Hippocampal formation (tissue), 2 donors: ENCODE measurements at places on chromosomes 12 and 14.
A peak's percentile ranks its signal among the peaks of the same experiment; 100 is the strongest.

DNA sequence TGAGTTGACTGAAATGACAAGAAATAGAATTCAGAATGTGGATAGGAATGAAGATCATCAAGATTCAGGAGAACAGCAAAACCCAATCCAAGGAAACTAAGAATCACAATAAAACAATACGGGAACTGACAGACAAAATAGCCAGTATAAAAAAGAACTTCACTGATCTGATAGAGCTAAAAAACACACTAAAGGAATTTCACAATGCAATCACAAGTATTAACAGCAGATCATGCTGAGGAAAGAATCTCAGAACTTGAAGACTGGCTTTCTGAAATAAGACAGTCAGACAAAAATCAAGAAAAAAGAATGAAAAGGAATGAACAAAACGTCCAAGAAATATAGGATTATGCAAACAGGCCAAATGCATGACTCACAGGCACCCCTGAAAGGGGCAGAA, 15.3 kb upstream of the OR5AU1 start:
- DNase-seq: no peak

- DNase-seq: no peak
These were observed 226.6 kb upstream of the EGLN3 start for GRCh38 chr14:34177466-34177865.

- no peak for DNase-seq
These were observed 723.4 kb upstream of the MDGA2 start for GRCh38 chr14:48398675-48399282.

- no peak for DNase-seq
These were observed 1.8 kb downstream of the DCN start for GRCh38 chr12:91180582-91181395.

DNA sequence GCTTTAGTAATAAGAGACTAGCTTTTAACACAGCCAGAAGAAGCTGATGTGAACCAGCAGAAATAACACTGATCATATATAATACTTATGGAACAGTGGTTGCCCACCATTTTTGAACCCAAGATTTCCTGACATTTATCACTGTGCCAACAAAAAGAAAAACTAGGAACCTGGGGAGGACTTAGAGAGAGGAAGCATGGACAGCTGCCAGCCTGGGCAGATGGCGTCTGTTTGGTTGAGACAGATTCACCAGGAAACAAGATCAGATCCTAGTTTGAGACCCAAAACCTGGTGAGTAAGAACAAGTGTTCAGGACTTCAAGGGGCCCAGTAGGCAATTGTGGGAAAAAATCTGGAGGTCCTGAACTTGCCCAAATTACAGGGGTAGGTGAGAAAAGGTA, 95.3 kb downstream of the BICD1 start:
- DNase-seq: no peak

GRCh38 chr12:43287706-43288383, 264.2 kb downstream of the ADAMTS20 start:
- no peak for DNase-seq

DNA sequence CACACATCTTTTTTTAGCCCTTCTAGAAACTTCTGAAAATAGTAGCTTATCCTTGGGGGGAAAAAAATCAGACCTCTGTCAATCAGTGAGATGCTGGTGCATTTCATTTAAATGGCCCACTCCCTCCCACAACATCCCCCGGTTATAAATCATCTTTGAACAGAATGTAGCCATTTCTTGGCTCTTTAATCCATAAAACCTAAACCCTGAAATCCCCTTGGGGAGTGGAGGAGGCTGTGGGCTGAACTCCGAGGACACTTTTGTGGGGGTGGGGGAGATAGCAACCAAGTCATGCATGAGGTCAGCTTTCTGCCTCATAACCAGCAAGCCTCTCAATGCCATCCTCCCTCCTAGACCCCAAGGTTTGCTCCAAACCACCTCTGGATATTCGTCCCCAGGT, 21.0 kb downstream of the HRK start:
- no peak for DNase-seq

- DNase-seq: no peak
These were observed 14.4 kb downstream of the GALNT16 start for GRCh38 chr14:69274321-69274720.

DNA sequence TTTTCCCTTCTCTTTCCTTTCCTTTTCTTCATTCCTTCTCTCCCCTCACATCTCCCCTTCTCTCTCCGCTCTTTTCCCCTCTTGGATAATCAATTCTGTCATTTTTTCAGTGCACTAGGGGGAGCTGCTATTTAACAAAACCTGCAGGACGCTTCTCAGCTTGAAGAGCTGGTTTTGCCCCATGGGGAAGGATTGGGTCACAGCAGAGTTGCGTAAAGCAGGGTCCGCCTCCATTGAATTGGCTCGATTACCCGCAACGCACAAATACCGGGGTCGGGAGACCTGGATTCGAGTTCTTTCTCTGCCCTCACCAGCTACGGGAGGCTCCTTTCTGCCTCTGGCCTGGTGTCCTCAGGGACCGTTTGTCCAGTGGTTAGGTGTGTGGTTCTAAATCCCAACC, 42.1 kb upstream of the CHGA start:
- DNase-seq: peak; percentile 10

DNA sequence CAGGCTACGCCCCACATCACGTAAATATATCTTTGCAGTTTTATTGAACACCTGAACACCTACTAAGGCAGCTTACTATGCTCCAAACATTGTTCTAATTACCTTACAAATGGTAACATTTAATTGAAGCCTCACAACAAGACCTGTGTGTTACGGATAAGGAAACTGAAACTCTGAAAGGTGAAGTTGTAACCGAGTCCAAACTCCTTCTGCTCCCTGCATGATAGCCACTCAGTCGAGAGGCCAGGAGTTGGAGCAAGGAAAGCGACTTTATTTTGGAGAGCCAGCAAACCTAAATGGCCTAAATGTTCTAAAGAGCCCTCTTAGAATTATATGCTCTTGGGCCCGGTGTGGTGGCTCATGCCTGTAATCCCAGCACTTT, 12.6 kb upstream of the TRPV4 start:
- no peak for DNase-seq

GRCh38 chr12:52508211-52508610, 12.0 kb downstream of the KRT5 start:
- no peak for DNase-seq

GRCh38 chr12:26514364-26514763, 318.6 kb downstream of the ITPR2 start:
- no peak for DNase-seq

DNA sequence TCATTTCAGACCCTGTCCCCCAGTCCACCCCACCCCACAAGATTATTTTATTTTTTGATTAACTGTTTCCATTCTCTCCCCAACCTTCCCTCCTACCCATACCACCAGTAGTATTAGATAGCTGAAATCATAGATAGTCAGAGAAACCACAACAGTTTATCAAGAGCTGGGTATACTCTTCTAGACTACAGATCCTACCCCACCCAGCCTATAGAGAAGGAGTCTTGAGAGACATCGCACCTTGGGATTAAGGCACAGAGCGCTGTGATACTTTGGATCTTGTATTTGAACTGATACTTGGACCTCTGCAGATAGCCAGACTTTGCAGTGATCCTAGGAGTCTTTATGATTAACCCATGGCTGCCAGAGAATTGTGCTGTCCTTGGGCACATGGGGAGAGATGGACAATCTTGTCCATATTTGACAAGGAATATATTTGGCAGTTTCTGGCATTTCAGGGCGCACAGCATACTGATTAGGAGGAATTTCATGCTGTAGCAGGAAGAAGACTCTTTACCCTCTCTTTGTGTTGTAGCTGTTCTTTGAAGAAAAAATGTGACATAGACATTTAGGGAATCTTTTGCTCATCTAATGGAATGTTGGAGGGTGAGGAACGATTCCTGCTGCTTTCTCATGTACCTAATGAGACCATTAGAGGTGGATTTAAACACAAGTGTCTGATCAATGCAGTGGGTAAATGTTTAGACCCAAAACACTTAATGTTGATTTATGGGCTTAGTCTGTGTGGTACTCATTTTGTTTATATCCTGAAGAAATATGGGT, 982 bp downstream of the RBMS2 start:
- no peak for DNase-seq

- no peak for DNase-seq
These were observed 269.2 kb upstream of the DAAM1 start for GRCh38 chr14:58919217-58919616.

DNA sequence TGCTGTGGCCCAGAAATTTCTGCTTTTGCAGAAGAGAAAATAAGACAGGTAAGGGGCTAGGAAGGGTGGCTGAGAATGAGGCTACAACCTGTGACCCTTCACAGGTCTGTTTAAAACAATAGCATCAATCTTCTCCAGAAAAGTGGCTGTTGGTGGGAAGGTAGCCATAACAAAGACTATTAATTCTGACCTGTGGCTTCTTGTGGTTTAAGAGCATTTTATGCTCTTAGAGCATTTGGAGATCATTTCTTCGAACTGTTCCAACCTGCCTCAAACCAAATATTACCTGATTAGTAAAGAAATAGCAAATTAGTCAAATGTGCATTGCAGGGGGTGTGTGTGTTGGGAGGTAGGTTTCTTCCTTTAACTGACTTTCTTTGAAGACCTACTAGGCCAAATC, 15.2 kb upstream of the TCP11L2 start:
- no peak for DNase-seq

- no peak for DNase-seq
These were observed 6.8 kb downstream of the SCYL2 start for GRCh38 chr12:100273782-100274181.

GRCh38 chr12:132610051-132610759, at the start of gene LRCOL1:
TSS of gene LRCOL1 (minus strand) at chr12:132610582. CDS start at chr12:132606251, 4,331 bp downstream.
- DNase-seq: no peak

DNA sequence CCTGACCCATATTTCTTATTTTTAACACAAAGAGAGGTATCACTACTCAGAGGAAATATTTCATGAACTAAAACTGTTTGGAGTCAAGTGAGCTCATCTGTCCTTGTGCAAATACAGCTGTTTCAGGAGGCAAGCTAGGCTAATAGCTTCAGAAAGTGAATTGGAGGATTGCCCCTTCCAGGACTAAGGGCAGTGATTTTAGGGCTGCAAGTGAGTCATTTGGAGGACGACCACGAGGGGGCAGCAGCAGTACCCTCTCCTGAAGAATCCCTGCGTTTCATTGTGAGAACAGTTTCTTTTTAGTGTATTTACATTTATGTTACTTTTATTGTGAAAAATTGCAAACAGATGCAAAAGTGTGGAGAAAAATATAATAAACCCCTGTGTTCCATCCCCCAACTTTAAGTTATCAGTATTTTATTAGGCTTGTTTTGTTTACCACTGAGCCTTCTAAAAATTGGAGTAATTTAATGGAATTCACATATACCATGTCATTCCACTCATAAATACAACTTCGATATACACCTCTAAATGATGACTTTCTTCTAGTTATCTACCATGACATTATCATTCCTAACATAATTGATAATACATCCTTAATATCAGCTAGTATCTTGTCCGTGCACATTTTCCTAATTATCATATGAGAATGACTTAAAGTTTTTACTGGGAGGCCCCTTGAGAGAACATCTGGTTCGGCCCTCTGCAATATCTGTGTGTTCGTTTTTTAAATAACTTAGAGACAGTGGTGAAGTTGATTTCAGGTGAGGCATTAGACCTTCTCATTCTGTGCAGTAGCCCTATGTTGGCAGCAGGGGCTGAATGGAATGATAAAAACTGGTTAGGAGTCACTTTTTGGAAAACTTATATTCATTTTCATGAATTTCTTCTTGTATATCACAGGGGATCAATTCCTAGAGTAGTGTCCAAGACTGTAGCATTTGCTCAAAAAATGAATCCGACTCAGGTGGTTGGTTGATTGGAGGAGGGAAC, 13.7 kb downstream of the FOXJ2 start:
- DNase-seq: peak; percentile 27

GRCh38 chr12:96196781-96197180, 2.6 kb downstream of the ELK3 start:
- DNase-seq: no peak

GRCh38 chr12:12331896-12332295, 18.1 kb downstream of the MANSC1 start:
- no peak for DNase-seq

- DNase-seq: no peak
These were observed 101.8 kb upstream of the EIF5 start for GRCh38 chr14:103232031-103232808.

- no peak for DNase-seq
These were observed 7.5 kb downstream of the C14orf180 start for GRCh38 chr14:104586832-104587620.

GRCh38 chr12:114664651-114665320, 19.2 kb downstream of the TBX3 start:
- DNase-seq: no peak

DNA sequence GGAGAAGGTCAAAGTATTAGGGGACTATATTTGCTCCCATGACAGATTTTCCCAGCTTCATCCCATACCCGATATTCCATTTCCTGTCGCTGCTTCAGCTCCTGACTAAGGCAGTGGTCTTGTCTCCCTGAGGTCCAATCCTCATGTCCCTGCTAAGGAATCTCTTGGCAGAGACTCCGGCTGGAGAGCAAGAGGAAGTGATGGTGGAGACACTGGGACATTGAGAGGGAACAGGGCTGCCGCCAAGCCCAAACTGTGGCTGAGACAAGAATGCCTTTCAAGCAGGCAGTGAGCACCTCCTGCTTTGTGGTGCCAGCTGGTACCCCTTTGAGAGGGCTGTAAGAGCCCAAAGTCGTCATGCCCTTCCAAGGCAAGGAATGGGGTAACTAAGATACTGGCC, 5.5 kb downstream of the SP7 start:
- DNase-seq: no peak

- DNase-seq: no peak
These were observed 33.9 kb downstream of the SPX start for GRCh38 chr12:21559855-21560569.

DNA sequence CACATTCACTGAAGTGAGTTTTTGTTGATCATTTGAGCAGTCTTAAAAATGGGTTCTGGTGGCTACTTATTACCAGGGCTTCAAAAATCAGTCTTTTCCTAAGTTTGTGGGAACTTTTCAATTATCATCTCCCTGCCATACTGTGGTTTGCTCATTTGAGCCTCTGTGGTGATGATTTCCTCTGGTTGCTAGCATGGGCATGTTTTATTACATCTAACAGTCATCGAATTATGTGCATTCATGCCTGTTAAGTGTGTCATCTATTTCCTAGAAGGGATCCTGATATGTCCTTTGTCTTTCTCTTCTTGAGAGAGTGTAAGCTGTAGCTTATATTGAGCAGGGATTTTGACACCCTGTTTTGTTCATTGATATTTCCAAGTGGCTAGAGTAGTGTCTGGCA, 116.8 kb downstream of the WIF1 start:
- no peak for DNase-seq

DNA sequence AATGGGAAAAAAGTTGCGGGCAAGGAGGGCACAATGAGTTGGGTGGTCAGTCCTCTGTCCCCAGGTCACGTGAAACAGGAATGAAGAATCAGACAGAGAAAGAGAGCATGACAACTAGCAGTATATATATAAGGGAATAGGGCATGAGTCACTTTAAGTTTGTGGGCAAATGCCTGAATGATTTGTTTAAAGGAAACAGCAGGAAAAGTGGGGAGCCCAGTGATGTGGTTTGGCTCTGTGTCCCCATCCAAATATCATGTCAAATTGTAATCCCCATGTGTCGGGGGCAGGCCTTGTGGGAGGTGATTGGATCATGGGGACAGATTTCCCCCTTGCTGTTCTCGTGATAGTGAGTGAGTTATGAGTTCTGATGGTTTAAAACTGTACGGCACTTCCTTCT, 195.3 kb upstream of the IGF1 start:
- DNase-seq: no peak
